ENCODE measurements at places on chromosomes 11 and 22.

DNA sequence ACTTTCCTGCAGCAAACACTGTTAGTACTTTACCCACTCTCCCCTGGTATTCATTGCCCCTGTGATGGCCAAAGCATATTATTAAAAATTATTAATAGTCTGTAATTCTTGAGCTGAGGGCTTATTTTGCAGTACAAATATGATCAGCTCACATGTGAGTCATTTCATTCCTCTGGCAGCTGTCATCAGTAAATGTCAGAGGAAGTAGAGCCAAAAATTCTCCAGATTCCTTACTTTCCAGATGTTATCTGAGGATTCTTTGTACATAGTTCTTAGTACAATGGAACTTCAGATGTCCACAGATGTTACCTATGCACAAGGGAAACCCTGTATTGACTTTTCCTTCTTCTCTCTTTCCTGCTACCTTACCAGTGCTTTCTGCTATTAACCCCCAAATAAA is 12.5 kb downstream of the OR5B3 start:
- no peak for DNase-seq

- DNase-seq: no peak
These were observed 349.4 kb downstream of the METTL15 start for GRCh38 chr11:28457481-28458065.

DNA sequence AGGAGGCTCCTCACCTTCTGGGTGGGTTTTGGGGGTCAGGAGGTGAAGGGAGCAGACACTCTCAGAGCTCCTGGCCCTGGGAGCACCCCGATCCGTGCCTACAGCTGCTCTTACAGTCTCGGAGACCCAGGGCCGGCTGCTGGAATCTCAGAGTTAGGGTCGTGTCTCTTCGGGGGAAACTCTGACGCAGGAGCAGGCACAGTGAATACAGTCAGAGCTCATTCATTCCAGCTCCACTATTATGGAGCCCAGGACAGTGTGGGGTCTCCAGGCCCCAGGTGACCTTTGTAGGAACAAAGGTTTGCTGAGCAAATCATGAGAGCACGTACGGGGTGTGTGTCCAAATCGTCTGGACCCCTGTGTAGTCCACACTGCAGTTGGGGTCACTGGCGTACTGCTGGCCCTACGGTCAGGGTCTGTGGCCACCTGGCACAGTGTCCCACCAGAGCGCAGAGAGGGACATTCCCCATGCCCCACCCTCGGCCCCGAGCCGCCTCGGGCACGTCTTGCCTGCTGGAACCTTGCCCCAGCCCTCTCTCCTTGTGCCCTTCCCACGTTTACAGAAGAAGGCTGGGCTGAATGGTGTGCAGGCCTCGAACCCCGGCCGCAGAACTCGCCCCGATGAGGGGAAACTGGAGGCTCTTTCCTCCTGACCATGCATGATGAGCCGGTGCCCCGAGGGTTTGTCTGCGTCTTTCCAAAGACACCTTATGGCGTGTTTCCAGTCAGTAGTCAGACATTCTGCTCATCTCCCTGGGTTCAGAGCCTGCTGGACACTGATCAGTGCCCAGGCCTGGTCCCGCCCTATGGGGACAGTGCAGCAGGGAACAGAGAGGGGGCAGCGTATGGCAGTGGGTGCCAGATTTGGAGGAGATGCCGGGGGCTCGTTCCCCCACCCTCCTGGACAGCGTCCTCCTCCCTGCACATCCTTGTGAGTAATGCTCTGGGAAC is 1166.6 kb downstream of the BRD1 start:
- no peak for DNase-seq

- no peak for DNase-seq
These were observed 8.0 kb upstream of the CTSD start for GRCh38 chr11:1771700-1772099.

GRCh38 chr11:85735876-85736460 is 50.0 kb upstream of the CCDC89 start:
- DNase-seq: no peak

- DNase-seq: no peak
These were observed 77.4 kb downstream of the GGTLC2 start for GRCh38 chr22:22721681-22722354.

DNA sequence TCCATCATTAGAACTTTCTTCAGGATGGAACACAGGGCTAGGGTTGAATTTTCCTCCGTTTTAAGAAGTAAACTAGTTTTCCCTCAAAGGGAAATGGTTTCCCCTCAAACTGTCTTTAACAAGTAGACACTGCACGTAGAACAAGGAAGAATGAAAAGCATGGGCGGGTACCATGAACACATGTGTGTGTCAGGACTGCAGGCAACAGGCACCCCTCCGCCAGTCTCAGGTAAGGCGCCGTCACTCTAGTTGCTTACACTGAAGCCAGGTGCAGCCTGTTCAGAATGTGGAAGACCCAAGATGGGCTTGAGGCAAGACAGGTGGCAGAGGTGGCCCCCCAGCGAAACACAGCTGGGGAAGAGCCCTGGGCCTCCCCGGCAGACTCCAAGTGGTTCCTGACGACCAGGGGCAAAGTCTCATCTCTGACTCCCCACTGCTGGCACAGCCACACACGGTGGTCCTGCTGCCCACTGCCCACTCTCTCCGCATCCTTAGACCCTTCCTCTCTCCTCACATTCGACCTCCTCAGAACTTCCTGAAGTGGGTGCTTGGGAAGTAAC is 25.4 kb upstream of the MOB2 start:
- no peak for DNase-seq

DNA sequence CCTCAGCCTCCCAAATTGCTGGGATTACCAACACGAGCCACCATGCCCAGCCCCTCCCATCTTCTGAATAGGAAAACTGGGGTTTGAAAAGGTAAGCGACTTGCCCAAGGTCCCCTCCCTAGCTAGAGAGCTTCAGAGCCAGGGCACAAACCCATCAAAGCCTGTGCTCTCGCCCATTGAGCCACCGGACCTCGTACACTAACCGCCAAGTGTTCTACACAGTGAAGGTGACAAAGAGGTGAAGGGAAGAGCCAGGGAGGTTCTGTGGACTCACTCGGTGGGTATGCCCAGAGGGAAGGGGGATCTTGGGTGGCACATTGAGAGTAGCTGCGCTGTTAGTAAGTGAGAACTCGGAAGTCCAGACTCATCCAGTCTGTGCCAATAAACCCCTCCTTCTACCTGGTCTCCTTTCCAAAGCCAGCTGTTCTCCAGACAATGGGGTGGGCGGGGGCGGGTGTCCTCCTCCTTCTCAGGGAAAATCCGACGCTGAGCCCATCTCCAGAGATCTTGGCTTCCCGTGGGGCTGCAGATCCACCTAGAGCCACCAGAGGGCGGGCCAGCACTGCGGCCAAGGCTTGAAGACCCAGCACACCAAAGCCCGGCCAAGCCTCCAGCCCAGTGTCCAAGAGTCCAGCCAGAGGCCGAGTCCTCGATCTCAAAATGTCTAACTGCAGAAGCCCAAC is 3.2 kb upstream of the RTN4RL2 start:
- peak; percentile 94 for DNase-seq

- peak; percentile 3 for DNase-seq
These were observed 17.1 kb downstream of the OTOG start for GRCh38 chr11:17563961-17564686.

- no peak for DNase-seq
These were observed 22.7 kb downstream of the YPEL1 start for GRCh38 chr22:21712751-21713427.

GRCh38 chr11:102518296-102519094 is 12.1 kb downstream of the MMP7 start:
- DNase-seq: no peak

DNA sequence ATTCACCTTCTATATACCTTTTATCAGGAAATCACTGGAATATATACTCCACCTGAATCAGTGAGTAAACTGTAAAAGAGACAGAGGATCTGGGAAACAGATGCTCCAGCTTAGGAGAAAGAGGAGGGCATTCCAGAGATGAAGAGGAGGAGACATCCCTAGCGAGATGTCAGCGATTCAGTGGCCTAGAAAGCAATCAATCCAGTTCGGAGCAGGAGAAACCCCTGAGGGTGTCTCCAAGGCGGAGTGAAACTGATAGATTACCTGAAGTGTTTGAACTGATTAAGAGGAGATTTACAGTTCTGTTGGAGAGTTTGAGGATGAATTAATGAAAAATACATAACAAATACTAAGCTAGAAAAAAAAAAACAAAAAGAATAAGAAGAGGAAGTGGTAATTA is 24.5 kb upstream of the TNRC6B start:
- no peak for DNase-seq

DNA sequence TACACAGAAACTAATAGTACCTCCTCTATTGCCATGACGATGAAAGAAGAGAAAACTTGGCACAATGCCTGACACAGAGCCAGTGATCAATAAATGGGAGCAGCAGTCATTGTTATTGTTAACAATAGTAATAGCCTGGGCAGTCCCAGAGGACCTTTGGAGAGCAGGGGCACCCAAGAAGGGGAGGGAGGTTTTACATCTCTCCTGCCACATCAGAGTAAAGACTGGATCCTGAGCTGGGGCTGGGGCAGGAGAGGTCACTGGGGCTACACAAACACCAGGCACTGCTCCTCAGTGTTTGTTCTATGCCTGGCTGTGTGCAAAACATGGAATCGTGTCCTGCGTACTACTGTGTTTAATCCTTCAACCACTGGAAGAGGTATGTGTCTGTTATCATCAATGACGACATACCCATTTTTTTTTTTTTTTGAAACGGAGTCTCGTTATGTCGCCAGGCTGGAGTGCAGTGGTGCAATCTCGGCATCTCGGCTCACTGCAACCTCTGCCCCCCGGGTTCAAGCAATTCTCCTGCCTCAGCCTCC is 25.0 kb upstream of the CREB3L1 start:
- no peak for DNase-seq

DNA sequence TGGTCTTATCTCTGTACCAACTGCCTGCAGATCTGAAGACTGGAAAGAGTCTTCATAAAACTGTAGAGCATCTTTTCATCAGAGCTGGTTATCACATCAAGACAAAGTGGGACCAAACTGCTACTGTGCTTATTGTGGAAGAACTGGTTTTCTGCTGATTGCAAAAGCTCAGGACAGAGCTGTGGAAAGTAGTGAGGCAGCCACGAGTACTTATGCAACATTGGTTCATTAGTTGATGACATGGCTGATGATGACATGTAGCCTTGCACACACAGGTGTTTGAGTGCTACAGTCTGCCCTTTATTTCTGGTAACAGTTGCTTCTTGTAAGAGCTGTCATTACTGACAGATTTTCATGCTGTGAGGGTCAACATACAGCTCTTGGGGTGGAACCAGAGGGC is 185.4 kb upstream of the GUCY1A2 start:
- DNase-seq: no peak

GRCh38 chr11:116707161-116707629 is 65.6 kb downstream of the BUD13 start:
- peak; percentile 83 for DNase-seq

DNA sequence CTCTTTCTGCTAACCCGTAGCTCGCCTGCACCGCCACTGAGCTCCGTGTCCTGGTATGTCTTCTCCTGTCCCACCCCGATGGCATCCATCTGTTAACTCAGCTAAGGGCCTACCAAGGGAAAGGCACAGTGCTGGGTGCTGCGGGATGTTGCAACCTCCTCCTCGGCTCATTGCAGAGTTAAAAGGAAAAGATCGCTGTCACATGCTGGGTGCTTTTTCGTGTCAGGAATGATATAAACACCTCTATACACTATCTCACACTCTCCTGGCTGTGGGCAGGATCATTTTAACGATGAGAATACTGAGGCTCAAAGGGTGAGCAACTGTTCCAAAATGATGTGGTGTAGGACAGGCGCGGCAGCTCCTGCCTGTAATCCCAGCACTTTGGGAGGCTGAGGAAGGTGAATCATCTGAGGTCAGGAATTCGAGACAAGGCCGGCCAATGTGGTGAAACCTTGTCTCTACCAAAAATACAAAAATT is 10.1 kb downstream of the TXN2 start:
- no peak for DNase-seq

DNA sequence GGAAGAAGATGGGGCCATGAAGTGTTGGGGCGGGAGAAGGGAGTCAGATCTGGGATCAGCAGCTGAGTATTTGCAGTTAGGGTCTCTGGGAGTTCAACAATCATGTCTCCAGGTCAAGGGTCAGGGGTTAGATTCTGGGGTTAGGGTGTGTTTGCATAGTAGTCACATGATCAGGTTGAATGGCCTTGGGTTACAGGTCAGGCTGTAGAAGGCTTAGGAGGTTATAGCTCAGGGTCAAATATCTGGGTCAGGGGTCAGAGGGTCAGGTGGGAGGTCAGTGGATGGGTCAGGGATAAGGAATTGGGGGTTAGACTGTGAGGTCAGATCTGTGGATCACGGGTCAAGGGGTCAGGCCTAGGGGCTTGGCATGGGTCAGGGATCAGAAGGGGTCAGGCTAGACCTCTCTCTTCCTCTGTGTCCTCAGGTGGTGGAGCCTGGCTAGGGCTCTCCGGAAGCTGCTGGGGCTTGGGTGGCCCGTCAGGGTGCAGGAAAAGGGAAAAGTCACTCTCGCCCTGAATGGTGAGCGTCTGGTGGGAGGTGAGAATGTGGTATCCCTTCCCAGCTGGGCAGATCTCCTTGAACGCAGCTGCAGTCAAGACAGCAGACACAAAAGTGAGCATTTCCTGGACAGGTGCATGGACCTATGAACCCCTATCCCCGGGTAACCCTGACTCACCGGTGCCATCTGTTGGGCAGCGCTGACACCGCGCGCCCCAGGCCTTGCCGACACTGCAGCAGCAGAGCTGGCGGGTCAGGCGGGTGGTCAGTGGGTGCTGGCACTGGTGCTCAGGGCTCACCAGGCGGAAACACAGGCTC is 6.4 kb downstream of the LTBP3 start:
- DNase-seq: peak; percentile 94

DNA sequence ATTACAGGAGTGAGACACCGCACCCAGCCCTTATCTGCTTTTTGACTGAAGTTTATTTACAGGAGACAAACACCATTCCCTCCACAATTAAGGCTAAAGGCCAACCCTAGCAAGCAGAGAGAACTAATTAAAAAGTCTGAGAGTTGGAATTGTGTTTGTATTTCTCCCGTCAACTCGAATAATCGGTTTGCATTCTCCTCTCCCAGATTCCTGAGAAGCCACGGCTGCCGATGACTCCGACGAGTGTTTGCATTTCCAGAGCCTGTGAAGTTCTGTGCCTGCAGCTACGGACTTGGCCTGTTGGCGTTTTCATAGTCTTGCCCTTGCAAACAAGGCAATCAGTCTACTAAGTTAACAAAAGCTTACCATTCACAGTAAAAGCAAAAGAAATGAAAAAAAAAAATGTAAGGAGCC is 73.2 kb upstream of the NUP50 start:
- peak; percentile 31 for DNase-seq

DNA sequence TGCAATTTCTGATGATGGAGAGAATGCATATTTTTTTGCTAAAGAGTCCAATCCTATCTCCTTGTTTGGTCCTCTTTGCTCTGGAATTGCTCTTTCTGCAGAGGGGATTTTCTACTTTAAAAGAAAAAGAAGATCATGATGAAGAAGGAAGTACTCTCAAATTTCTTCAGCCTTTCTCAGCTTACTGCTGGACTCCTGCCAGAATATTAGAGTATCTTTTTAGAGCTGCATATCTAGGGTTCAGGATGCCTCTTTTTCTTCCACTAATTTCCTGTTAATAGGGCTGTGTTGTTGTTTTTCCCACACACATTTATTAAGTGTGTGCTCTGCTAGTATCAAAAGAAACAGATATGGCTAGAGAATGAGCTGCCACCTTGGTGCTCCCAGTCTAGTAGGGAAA is 18.2 kb downstream of the UBASH3B start:
- DNase-seq: no peak
